ENCODE measurements at places on chromosomes 12 and 14.

- no peak for DNase-seq
These were observed 282.8 kb downstream of the PAWR start for GRCh38 chr12:79407671-79408622.

- no peak for DNase-seq
These were observed 80.8 kb downstream of the CRACR2A start for GRCh38 chr12:3672113-3672509.

DNA sequence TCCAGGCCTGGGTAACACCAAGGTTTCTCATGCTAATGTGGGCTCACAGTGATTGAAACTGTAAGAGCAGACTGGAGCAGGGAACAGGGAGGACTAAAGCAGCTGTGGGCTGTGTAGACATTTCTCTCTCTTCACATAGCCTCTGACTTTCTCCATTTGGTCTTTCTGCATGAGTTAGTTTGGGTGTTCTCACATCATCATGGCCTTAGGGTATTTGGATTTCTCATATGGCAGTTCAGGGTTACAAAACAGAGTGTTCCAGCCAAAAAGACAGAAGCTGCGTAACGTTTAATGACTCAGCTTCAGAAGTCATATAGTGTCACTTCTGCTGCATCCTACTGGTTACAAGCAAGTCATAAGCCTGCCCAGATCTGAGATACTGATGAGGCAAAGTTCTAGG, 52.0 kb upstream of the OSBPL8 start:
- no peak for DNase-seq

DNA sequence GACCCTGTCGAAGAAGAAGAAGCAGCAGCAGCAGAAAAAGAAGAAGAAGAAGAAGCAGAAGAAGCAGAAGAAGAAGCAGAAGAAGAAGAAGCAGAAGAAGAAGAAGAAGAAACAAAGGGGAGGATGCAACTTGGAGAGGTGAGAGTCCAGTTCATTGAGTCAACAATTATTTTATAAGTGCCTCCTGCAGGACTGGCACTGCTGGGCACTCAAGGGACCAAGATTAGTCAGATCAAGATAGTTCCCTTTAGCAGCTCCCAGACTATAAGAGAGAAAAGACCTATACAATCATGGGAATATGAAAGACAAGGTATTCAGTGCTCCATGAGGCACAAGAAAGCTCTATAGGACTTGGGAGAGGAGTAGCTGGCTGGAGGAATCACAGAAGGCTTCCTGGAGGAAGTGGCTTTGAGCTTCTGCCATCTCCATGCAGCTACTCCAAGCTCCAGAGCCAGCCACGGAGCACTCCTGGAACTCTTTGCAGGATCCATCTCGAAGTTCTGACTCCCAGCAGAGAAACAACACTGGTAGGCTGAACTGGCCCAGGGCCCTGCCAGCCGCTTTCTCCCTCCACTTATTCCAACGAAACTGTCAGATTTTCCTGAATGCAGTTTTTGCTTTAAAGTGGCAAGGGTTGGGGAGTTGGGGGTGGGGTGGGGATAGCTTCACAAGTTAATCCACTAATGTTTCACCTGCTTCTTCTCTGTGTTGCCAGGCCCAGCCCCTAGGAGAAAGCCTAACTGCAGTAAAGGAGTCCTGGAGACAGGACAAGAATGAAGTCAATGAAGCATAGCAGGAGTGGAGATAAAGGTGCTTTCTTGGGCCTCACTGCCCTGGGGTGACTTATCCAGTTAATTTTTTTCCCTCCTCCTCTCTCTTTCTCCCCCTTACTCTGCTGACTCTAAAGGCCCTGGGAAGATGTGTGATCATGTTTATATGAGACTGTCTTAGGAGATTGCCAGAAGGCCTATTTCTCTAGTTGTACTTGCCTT, 140.1 kb upstream of the PARP11 start:
- no peak for DNase-seq

DNA sequence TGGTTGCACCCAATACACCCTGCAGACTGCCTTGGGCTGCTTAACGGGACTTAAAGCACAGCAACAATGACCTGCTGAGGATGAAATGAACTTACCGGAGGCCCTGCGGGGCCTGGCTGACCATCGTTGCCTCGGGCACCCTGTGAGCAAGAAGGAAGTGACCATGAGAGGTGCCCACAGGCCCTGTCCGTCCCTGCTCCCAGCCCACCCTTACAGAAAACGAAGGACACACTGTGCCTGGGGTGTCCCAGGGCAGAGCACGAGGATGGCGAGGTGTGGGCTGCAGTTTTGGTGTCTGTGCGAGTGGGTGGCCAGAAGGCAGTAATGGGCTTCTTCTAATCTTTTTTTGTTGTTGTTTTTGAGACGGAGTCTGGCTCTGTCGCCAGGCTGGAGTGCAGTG, 14.6 kb downstream of the COL2A1 start:
- no peak for DNase-seq

DNA sequence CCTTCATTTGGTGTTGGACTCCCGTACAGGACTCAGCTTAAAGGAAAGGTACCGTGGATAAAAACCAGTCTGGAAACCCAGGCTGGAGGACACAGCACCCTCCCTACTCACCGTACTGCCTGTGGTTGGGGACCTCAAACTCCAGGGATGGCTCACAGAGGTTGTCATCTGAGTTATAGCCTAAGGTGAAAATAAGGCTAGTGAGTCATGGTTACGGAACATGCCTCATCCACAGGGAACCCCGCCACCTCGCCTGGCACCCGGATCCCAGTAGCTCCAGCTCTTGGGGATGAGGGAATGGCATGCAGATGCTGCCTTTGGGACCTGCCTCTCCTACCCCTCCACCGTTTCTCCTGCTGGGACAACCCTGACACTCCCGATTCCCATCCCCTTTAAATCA, 36.8 kb upstream of the GPR68 start:
- no peak for DNase-seq

DNA sequence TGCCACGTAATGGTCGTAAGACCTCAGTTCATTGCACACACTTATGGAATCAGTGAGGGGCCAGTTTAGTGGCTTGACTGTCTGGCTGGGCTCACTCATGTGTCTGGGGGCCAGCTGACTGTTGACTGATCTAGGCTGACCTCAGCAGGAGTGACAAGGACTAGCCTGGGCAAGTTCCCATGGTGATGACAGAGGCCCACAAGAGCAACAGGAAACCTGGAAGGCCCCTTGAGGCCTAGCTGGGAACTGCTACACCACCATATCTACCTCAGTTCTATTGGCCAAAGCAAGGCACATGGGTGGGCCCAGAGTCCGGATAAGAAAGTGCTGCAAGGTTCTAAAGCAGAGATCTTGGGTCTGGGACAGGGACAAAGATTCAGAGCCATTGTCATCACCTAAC, 21.3 kb upstream of the RFLNA start:
- peak; percentile 12 for DNase-seq

DNA sequence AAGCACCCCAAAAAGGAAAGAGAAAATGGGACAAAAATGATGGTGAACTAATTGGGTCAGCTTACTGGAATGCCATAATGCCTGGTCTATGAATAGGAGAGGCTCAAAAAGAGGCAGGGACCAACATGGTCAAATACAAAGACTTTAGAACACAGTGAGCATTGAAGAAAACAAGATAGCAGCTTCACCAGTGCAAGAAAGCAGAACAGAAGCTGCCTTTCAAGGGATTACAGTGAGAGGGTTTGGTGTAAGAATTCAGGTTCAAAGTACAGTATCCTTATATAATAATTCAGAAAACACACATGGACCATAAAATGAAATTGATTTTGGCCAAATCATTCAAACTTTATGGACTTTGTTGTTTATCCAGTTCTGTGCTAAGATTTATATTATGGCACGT, 162.1 kb downstream of the NAV3 start:
- no peak for DNase-seq

- DNase-seq, result peak; percentile 64
These were observed 2.6 kb upstream of the PLEKHG3 start for GRCh38 chr14:64701660-64702059.

All from NCI-H345 (cell line).